ENCODE measurements at places on chromosomes 1 and 21.

GRCh38 chr1:201408176-201408833 is 9.2 kb upstream of the LAD1 start:
- DNase-seq: peak; percentile 91

DNA sequence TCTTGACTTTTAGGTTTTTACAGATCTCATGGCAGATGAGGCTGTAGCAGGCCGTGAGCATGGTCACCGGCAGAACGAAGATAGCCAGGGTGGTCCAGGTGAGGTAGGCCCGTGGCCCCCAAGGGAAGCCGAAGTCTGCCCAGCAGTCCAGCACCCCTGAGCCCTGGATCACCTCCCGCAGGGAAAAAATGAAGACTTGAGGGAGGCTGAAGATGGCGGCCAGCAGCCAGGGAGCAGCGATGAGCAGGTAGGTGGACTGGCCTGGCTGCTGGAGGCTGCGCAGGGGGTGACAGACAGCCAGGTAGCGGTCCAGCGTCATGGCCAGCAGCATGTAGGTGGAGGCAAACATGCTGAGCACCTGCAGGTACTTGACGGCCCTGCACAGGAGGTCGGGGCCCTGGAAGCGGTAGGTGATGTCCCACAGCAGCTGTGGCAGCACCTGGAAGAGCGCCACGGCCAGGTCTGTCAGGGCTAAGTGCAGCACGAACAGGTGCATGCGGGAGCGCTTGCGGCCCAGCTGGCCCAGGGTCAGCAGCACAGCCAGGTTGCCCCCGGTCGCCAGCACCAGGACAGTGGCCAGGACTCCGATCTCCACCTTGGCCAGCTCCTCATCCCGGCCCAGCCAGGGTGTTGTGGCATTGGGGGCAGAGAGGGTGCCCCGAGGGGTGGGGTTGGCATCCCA is 856 bp downstream of the AVPR1B start:
- no peak for DNase-seq

- DNase-seq: no peak
These were observed 91.5 kb downstream of the SPATA46 start for GRCh38 chr1:162285149-162285561.

DNA sequence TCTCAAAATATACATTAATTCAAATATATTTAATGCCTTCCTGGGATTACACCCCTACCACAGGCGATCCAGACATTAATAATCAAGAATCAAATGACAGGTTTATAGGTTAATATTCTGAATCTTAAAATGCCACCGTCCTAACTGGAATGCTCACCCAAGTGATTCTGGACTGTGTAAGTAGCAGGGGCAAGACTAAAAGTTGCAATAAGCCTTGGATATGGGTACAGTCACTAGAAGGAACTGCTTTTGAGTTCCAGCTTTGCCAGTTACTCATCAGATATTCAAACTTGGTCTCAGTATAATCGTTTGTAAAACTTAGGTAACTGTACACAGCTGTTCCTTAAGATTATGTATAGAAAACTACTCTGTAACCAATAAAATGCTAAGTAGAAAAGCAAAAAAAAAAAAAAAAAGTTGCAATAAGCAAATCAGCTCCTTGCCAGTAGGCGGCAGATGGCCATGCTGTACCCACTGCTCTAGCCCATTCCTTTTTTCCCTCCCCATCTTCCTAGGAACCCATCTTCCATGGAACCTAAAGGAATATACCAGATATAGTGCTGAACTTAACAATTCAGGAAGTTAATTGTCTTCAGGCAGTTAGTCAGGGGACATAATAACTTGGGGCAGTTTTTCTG is 10.5 kb downstream of the RO60 start:
- no peak for DNase-seq

- DNase-seq: no peak
These were observed 160.3 kb downstream of the PCBP3 start for GRCh38 chr21:45803618-45804340.

DNA sequence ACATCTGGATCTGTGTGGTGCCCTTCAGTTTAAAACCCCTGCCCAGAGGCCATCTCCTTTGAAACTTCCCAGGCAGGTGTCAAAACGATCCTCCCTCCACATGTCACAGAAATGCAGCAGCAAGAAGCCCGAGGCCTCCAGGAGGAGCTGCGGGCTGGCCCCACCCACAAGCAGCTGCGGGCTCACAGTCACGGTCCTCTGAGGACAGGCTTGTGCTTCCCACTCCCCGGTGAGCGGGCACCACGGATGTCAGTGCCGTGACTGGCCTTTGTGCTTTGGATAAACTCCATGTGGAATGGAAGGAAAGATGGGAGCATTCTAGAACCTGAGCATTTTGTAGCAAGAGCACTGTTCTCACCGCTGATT is 65.8 kb downstream of the SIK1 start:
- no peak for DNase-seq

DNA sequence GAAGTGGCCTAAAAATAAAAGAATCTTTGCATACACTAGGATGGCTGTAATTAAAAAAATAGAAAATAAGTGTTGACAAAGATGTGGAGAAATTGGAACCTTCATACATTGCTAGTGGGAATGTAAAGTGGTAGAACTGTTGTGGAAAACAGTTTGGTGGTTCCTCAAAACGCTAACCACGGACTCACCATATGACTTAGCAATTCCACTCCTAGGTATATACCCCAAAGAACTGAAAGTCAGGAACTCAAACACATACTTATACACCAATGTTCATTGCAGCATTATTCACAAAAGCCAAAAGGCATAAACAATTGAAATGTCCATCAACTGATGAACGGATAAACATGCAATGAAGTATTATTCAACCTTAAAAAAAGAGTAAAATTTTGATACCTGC is 10.8 kb upstream of the HMGCL start:
- DNase-seq: no peak

- DNase-seq: no peak
These were observed 66.4 kb downstream of the DDX20 start for GRCh38 chr1:111822138-111822537.

GRCh38 chr1:182059936-182060335 is 1.6 kb downstream of the ZNF648 start:
- no peak for DNase-seq

- no peak for DNase-seq
These were observed 65.5 kb downstream of the AKT3 start for GRCh38 chr1:243784506-243784905.

DNA sequence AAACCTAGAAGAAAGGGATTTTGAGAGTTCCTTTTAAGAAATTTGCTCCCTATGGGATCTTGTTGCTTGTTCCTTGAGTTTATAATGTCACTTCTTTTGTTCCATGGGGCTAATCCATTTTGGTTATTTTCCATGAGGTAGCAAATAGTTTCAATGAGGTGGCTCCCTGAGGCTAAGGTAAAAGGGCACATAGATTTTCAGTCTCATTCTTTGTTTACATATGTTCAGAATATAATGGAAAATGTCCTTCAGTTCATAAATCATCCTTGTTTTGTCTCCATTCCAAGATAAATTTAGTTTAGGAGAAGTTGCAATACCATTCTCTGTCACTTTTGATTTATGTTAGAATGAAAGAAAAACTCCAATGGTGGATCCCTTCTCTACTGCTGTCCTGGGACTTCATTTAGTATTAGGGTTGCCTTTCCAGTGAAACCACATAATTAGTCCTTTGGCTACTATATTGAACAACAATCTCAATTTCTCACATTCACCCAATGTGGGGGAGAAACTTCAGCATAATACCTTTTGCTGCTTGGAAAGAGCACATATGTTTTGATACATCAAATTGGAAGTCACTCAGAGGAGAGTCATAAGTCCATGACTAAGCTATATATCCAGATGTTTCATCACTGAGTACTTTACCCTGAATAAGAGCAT is 80.9 kb upstream of the ADAMTS5 start:
- no peak for DNase-seq

DNA sequence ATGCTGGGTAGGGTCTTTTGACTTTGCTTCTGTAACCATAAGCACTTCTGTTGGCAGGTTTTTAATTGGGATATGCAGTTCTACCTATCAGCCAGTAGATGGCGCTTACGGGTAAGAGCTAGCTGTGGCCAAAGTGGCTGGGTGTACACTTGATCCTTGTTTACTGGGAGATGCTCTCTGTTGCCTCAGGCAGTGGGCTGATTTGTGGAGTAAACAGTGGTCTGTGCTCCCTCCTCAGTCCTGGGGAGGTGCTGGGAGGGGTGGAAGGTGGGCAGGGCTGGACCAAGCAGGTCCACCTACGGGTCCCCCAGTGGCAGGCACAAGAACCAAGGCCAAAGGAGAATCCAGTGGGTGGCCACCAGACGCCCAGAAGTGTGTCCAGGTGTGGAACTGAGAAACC is 43.4 kb downstream of the RALGPS2 start:
- DNase-seq: no peak

- no peak for DNase-seq
These were observed 59.2 kb downstream of the MT1HL1 start for GRCh38 chr1:236945002-236945401.

- DNase-seq: no peak
These were observed 19.9 kb upstream of the SRSF4 start for GRCh38 chr1:29201595-29202051.

GRCh38 chr1:153233448-153233847 is 16.1 kb downstream of the PRR9 start:
- no peak for DNase-seq

DNA sequence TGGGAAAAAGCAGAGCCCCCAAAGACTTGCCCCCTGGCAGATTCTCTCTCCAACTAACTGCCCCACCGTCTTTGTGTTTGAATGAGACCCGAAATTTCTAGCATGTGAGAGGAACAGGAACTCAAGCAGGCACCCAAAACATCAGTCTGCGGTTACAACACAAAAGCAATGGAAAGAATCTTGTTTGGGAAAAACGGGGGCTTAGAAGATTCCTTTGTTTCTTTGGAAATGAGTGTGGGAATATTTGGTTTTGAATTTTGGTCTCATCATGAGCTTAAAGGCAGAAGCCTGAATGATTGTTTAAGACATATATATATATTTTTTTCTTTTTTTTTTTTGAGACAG is 188.9 kb upstream of the TMEM51 start:
- no peak for DNase-seq

DNA sequence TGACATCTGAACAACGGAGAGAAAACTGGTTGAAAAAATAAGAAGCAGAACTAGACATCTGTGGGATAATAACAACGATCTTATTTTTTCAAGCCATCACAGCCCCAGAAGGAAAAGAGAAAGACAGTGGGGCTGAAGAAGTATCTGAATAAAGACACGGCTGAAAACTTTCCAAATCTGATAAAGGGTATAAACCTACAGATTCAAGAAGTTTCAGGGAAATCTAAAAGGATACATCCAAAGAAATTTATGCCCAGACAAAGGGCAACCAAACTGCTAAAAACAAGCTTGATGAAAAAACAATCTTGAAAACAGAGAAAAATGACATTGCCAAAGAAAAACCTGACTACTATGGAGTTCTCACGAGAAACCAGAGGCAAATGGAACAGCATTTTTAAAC is 40.4 kb downstream of the TARBP1 start:
- DNase-seq: no peak

DNA sequence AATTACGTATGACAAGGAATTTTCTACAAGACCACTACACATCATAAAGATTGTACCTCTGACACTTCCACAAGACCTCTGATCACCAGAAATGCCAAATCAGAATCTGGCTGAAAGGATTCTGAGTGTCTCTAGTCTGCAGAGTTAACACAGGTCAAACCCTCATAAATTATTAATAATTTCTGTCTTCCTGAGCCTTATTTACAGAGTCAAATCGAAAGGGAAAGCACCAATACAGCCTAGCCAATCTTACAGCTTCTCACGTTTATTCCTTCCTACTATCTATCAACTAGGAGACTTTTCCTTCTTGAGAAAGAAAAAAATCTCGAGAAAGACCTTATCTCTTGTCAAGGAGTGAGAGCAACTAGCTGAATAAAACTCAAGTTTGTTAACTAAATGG is 2151.6 kb downstream of the MRPL39 start:
- DNase-seq: no peak

Data from H54 (cell line).